ENCODE measurements at places on chromosomes 6 and 20. TPM values are rescaled to one million over a fixed set of nuclear protein-coding genes. Genes with fewer than 3 reads are reported as not detected.
A peak's percentile ranks its signal among the peaks of the same experiment; 100 is the strongest.

DNA sequence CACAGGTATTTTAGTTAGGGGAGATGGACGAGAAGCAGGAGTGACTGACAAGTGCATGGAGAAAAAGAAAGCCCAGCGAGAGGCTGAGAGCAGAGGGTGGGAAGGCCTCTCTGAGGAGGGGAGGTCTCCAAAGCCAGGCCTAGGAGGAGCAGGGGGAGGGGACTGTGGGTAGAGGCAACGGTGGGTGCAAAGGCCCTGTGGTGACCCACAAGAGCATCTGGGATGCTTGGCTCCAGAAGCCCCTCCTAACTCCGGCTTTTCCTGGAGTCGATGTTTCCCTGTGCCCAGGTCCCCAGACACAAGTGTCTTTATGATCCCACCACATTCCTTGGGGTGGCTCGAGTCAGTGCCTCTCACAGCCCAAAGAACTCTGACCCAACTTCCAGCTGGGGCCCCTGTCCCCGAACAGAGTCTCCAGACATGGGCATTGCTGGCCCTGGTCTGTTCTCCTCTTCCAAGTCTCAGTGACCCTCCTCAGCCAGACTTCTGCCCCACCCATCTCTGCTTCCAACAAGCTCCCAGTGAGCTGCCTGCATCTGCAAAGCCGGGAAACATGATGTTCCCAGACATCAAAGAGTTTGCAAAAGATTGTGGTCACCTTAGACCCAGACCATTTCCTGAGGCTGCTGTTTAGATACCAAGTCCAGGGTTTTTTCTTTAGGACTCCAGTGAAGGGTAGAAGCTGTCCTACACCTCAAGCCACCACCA lies 11.1 kb upstream of the BMP7 start:
- peaks cover 15% of the 10 kb centered on the region for H3K27me3 ChIP-seq
- no peaks in the 10 kb centered on the region for H3K4me1 ChIP-seq
- H3K27ac ChIP-seq = no peak overlapping the region
- no peak overlapping the region for H3K4me3 ChIP-seq
- DNase-seq = no peak

GRCh38 chr6:132133736-132134445 lies 182.7 kb upstream of the CCN2 start:
- H3K27me3 ChIP-seq = peaks cover 8% of the 10 kb centered on the region
- DNase-seq = no peak
- H3K4me1 ChIP-seq = no peaks in the 10 kb centered on the region
- H3K36me3 ChIP-seq = no peaks in the 10 kb centered on the region
- H3K4me3 ChIP-seq = no peak overlapping the region
- no peak overlapping the region for H3K27ac ChIP-seq

DNA sequence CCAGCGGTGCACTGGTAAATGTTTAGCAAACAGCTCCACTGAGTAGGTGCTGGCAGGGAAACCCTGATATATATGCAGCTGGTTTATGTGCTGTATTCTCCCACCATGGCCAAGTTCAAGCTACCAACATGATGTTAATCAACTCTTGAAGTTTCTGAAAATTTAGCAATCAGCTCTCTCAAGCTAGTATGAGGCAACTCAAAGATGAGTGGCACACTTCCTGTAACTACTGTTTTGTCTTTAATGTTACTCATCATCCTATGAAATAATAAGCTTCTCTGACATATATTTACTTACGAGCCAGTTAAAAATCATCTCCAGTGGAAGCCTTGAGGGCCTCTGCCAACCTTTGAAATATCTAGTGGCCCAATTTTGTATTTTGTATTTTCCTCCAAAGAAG lies 54.7 kb downstream of the TRMT6 start:
- H3K36me3 ChIP-seq = no peaks in the 10 kb centered on the region
- no peak overlapping the region for H3K27ac ChIP-seq
- no peaks in the 10 kb centered on the region for H3K4me1 ChIP-seq
- H3K4me3 ChIP-seq = no peak overlapping the region
- no peak for DNase-seq

- peak overlapping the region; percentile 59 for H3K27ac ChIP-seq
- no peaks in the 10 kb centered on the region for H3K36me3 ChIP-seq
- H3K27me3 ChIP-seq = no peaks in the 10 kb centered on the region
- peak overlapping the region; percentile 81 for H3K4me3 ChIP-seq
- H3K4me1 ChIP-seq = peaks cover 31% of the 10 kb centered on the region
- DNase-seq = no peak
Measured at GRCh38 chr20:63955281-63955826, 862 bp downstream of the UCKL1 start.

DNA sequence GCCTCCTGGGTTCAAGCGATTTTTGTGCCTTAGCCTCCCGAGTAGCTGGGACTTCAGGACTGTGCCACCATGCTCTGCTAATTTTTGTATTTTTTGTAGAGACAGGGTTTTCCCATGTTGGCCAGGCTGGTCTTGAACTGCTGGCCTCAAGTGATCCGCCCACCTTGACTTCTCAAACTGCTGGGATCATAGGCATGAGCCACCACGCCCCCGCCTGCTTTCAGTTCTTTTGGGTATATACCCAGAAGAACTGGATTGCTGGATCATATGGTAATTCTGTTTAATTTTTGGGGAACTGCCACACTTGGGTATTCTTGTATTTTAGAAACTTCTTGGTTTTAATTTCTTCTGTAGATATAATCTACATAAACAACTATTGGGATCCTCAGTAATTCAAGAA lies 17.0 kb downstream of the CDS2 start:
- peak overlapping the region; percentile 47 for H3K27ac ChIP-seq
- no peak overlapping the region for H3K4me3 ChIP-seq
- DNase-seq = no peak
- H3K36me3 ChIP-seq = peaks cover 3% of the 10 kb centered on the region
- no peaks in the 10 kb centered on the region for H3K27me3 ChIP-seq

DNA sequence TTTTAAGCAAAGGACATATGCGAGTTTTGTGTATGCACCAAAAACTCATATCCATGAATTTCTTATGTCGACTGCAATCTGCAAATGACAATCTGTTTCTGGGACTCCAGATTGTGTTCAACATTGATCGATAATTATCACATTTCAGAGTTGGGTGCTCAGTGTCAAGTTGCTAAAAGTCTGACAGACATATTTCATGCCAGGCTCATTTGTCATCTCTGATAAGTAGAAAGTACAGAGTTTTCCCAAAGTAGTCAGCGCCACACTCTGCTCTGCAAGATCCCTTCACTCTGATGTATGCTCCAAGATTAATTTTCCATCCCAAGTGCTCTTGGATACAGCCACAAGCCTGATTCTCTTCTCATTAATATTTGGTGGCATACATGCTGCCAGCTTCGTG lies 331.1 kb downstream of the DOK5 start:
- H3K36me3 ChIP-seq = no peaks in the 10 kb centered on the region
- no peak overlapping the region for H3K4me3 ChIP-seq
- H3K27ac ChIP-seq = no peak overlapping the region
- H3K27me3 ChIP-seq = no peaks in the 10 kb centered on the region
- no peaks in the 10 kb centered on the region for H3K4me1 ChIP-seq

- H3K4me3 ChIP-seq = peak overlapping the region; percentile 43
- H3K4me1 ChIP-seq = peaks cover 49% of the 10 kb centered on the region
- peak overlapping the region; percentile 13 for H3K27ac ChIP-seq
- H3K27me3 ChIP-seq = no peaks in the 10 kb centered on the region
- peak; percentile 86 for DNase-seq
Measured at GRCh38 chr20:49668181-49668877, 45.3 kb downstream of the B4GALT5 start.

GRCh38 chr6:4819706-4820283 lies 43.6 kb downstream of the CDYL start:
- H3K27me3 ChIP-seq = no peaks in the 10 kb centered on the region
- H3K36me3 ChIP-seq = peaks cover 17% of the 10 kb centered on the region
- peak overlapping the region; percentile 40 for H3K27ac ChIP-seq

The DNAH8 gene
- total RNA-seq = not detected

The OR2J2 gene
- not detected for total RNA-seq

The DLK2 gene
- total RNA-seq = 1.0 TPM

The BMP7 gene
- total RNA-seq = not detected

Measured in activated CD8-positive, alpha-beta T cell treated with anti-CD3 and anti-CD28 coated beads for 36 hours (primary cell).